ENCODE measurements at places on chromosomes 6 and 20.
A peak's percentile ranks its signal among the peaks of the same experiment; 100 is the strongest.

DNA sequence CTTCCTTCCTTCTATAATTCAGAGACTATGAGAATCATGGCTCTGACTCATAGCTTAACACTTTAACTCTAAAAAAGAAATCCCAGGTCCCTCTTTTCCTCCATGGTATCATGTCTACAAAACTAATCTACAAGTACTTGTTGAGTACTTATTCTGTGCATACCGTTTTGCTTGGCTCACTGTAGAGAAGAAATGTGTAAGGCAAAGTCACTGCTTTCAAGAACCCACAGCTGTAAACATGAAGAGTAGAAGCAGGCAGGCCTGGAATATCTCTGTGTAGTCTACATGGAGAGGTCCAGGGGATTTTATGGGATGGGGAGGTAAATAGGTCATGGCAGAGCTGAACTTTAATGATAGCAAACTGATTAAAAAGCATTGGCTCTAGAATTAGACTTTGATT lies 13.8 kb downstream of the SPINT3 start:
- DNase-seq = no peak

DNA sequence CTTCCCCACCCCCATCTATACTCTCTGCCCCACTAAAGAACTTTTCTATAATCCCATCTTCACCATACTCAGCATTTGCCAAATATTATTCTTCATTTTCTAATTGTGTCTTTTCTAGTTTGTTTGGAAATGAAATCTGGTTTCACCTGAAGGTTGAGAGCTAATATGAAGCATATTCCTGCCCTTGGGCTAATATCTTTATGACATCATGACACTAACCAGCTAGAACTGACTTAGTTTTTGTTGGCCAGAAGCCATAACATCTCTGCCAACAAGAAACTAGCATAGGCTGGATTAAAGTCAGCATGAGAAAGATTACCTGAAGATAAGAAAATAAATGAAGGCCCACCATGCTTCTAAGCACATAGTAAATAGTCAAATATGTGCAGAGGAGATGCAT lies 16.7 kb downstream of the UNC5CL start:
- peak; percentile 35 for DNase-seq

DNA sequence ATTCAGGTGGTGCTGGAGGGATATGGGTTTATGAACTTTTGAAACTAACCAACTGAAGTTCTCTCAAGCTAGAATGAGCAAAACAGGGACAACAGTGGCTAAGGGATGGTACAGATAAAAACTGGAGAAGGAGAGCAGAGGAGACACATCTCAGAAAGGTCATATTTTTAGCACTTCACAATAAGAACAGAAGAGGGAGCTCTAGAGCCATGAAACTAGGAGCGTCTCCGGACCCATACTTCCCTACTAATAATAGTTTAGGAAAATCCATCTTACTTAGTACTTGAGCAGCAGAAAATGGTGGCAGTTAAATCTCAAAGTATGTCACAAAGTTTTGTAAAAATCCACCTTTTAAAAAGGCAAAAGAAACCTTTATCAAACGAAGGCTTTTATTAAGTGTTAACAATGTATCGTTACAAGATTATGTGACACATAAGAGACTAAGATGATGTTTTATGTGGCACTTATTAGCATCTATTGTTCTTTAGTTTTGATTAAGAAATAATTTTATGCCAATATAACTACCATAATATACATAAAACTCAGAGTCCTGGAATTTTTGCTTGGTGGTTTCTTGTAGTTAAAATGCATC lies 278.6 kb downstream of the TBC1D32 start:
- peak; percentile 42 for DNase-seq

DNA sequence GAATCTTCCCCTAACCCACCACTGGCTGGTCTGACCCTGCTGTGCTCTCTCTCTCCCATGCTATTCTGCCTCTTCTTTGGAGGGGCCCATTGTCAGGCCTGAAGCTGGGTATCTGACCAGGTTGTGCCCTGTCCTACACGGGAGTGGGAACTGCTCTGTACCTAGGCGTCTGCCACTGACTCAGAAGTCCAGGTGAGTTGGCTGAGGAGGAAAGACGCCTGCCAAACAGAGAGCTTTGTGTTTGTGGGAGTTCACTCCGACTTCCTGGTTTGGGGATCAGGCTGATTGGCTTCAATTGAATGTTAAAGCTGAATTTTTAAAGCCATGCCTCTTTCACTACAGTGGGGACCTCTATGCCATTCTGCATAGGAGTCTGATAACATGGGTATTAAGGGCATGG lies 136.0 kb downstream of the CCDC170 start:
- no peak for DNase-seq

DNA sequence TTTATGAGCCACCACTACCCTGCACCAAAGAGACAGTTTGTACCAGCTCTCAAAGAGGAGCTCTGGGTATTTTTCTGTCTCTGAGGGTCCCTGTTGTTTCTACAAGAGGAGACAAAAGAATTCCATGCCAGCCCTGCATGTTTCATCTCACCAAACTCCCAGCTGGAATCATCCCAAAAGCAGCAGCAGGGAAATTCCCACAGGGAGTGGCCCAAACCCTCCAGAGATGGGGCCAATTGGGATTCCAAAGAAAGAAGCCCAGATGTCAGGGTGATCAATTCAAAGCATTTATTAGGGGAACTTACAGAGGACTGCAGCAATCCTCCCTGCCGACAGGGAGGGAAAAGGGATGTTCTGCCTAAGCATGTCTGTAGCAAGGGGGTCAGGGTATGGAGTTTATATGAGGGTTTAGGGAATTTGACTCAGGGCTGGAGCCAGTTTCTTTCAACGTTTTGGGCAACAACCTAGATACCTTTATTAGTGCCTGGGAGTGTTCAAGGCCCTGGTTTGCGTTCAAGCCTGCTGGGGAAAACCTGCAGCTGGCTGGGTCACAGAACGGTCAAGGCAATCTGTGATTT lies 47.2 kb downstream of the MUC22 start:
- no peak for DNase-seq

DNA sequence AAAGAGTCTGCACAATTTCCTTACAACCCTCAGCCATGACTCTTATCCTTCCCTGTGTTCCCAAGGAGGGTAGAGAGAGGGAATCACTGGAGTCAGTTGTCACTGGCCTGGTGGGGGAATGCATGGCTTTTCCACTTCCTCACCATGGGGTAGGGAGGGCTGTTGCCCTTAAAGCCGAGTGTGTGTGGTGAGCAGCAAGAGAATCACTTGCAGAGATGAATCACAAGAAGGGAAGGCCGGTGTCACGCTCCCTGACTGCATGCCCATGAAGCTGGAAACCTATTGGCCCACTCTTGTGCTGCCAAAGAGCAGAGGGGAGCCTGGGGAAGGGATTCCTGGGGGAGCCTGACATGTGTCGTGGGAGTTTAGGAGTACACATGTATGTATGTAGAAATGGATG lies 18.1 kb upstream of the BMP6 start:
- DNase-seq = no peak

GRCh38 chr6:54813892-54814291 lies 32.7 kb upstream of the FAM83B start:
- DNase-seq = no peak

GRCh38 chr6:36515844-36516243 lies 31.4 kb downstream of the STK38 start:
- DNase-seq = no peak

- DNase-seq = no peak
Observed at GRCh38 chr6:16766043-16766536, 4.8 kb upstream of the ATXN1 start.

DNA sequence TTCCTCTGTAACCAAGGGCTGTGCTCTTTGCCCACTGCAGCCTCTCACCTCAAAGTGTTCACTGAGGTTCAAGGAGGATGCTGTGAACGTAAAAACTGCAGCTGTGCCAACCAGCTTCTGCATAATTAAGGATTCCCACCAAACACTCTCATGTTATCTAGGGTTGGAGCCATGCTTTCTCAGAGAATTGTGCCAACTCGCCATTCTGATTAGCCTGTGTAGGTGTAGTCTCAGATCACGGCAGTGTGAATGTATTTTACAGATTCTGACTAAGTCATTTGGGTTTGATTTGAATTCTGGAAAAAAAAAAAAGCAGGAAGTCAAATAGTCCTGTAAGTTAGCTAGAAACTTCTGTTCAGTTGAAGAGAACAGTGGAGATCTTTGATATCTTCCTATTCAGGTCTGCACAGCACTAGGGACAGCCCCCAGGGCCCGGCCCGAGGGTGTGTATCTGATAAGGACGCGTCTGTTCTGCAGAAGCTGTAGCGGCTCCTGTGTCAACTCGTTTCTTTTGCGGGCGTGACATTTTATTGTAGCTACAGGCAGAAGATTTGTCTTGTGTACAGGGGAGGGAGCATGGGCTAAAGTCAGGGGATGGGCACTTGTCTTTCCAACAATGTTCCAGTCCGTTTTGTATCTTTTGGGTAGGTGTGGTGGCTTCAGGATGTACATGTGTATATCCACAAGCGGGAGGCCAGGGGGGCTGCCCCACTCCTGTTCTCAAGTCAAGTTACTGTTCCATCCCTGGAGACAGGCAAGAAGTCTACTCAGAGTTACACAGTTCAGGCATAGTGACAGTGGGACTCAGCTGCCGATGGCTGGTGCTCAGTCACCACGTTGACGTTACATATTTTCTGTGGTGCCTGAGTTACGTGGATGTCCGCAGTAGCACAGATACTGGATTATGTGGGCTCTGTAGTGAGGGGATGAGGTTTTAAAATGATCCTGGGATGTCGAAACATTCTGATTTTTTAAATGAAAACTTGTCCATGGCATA lies 12.4 kb downstream of the IRF4 start:
- no peak for DNase-seq

DNA sequence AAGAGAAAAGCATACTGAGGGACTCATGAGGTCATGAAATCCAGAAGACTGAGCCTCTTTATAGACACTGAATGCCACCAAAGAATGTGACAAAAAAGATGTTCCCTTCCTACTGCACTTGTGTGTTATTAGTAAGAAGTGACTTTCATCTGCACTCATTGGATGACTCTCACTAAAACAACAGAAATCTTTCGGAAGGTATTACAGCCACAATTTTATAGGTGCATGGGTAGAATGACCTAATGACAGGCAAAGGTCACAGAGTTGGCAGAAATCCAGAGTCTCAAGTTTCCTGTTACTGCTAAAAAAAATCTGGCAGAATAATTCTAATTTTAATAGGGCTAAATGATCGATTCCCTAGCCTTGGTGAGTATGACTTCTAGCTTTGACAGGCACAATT lies 13.3 kb downstream of the PKHD1 start:
- no peak for DNase-seq

DNA sequence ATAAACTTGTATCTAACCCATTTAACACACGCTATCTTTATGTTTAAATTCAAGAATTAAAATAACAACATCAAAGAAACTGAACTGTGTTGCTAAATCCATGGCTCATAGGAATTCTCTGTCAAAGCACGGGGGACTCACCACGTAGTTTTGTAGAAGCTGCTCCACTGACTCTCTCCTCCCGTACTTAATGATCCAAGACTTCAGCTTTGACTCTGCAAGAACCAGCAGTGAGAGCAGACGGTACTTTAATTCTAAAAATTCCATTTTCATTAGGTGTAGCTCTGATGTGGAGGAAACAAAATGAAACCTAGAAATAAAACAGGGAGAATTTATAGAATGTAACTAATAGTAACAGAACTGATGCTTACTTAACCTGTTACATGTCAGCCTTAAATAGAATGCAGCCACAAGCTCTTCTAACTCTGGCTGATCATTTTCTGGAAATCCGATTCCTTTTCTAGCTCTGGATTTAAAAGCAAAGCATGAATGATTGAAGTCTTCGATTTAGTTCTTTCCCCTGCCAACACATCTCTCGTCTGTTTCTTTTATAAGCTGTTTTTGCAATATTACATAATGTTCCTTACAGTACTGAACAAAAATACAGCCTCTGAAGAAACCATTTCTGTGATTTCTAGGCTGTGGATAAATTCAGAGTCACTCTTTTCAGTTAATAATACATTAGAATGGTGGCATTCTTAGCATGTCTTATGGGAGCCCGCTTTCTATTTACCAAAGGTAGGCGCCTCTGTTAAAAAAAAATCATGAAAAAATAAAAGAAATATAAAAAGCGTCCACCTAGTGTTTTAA lies 165.5 kb downstream of the SYNE1 start:
- no peak for DNase-seq

- no peak for DNase-seq
Observed at GRCh38 chr20:15986690-15987089, 586.6 kb downstream of the KIF16B start.

DNA sequence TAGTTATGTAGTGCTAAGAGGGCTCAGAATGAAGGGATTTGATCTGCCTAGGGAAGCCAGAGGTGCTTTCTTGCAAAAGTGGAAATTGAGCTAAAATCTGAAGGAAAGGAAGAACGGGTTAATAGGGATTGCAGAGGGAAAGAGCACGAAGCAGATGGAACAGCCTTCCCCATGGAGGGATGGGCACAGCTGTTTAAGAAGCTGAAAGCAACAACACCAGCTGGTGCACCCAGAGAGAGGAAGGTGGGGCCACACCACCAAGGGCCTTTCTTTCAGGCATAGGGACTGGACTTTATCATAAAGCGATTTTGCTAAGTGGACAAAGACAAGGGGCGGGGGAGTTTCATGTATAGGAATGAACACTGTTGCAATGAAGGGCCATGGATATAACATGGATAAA lies 65.8 kb upstream of the SNRPB2 start:
- no peak for DNase-seq

GRCh38 chr6:131453803-131454202 lies 119.2 kb upstream of the ARG1 start:
- no peak for DNase-seq

DNA sequence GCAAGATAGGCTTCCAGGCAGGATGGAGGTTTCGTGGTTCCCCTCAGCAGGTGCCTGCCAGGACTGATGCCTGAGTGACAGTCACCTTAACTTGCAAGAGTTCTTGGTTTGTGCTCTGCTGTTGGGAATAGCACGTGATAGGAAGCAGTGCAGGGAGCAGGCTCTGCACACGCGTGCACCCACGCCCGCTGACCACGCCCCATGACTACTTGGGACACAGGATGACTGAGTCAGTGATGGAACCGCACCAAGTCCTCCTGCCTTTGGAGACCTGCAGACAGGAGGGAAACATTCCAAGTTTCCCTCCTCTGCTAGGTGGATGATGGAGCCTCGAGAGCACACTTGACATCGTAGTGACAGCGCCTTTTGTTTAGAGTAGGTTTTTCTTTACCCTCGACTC lies 164.2 kb downstream of the DTNBP1 start:
- DNase-seq = no peak

GRCh38 chr20:59121714-59122565 lies 41.7 kb upstream of the ZNF831 start:
- no peak for DNase-seq

GRCh38 chr6:109808837-109809236 lies 117.7 kb downstream of the FIG4 start:
- DNase-seq = no peak

DNA sequence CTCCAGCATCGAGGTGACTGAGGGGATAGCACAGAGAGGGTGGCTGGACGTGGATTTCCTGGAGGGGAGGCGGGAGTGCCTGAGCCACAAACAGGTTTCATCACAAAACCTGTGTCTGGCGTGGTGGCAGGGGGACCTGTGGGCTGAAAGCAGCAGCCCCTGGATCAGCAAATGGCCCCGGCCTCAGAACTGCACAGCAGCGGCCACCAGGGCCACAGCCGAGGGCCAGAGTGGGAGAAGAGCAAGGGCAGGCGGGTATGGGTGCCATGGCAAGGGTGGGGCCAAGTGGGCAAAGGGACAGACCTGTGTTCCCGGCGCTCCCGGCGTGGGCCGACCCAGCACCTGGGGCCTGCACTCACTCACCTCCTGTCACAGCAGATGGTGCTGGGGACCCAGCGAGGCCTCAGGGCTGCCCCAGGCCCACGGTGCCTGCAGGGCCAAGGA lies 19.0 kb downstream of the NTSR1 start:
- DNase-seq = no peak
